ENCODE measurements at places on chromosomes 1 and 21.
A peak's percentile ranks its signal among the peaks of the same experiment; 100 is the strongest.

- no peak for DNase-seq
These were observed 257.8 kb upstream of the HOOK1 start for GRCh38 chr1:59556802-59557548.

- DNase-seq: no peak
These were observed 232.9 kb upstream of the SGIP1 start for GRCh38 chr1:66300972-66301451.

DNA sequence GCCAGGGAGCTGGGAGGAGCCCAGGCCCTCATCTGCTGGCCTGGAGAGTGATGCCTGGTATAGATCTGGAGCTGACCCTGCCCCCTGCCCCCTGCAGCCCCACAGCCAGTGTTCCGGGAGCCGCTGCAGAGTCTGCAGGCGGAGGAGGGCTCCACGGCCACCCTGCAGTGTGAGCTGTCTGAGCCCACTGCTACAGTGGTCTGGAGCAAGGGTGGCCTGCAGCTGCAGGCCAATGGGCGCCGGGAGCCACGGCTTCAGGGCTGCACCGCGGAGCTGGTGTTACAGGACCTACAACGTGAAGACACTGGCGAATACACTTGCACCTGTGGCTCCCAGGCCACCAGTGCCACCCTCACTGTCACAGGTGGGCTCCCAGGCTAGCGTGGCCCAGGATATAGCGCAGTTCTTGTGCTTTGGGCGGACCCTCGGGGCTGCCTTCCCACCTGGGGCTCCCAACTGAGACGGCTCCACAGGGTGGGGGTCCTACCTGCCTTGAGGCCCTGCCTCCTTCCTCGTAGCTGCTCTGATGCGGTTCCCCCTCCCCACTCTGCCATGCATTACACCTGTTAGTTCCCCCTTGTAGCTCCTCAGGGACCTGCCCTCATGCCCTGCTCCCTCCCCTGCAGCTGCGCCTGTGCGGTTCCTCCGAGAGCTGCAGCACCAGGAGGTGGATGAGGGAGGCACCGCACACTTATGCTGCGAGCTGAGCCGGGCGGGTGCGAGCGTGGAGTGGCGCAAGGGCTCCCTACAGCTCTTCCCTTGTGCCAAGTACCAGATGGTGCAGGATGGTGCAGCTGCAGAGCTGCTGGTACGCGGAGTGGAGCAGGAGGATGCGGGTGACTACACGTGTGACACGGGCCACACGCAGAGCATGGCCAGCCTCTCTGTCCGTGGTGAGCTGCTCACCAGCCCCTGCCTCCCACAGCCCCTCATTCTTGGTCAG lies 98.7 kb downstream of the OBSCN start:
- DNase-seq: no peak

GRCh38 chr1:18344755-18345154 lies 136.0 kb upstream of the KLHDC7A start:
- DNase-seq: peak; percentile 90

DNA sequence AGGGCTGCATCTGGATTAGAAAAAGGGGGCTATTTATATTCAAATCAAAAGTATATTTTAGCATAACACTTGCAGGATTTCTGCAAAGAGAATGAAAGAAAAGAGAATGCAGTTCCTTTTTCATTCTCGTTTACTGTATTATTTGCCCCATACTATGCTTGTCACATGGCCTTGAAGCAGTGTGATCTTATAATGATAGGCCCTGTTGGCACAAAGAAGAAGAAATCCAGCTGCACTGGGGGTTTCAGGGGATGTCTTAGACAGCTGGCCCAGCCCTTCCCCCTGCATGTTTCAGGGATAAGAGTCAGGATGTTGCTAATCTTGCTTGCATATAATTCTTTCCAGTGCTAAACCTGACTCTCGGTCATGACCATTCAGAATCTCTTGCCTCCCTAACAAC lies 369.5 kb downstream of the SEC16B start:
- no peak for DNase-seq

GRCh38 chr1:51139474-51139873 lies 37.4 kb downstream of the C1orf185 start:
- DNase-seq: no peak

DNA sequence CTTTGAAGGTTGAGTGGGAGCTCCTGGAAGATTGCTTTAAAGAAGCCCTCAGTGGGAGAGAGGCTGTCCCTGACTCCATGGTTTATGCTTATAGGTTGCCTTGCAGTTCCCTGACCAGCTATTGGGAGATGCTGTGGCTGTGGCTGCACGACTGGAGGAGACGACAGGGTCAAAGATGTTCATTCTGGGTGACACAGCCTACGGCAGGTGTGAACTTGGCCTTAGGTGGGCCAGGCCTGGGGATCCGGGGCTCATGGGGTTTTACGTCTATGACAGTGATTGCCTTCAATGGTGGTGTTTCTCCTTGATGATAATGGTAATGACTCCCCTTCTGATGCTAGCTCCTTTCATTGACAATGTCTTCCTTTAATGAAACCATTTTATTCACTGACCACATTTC lies 692 bp downstream of the DPH2 start:
- DNase-seq: no peak

DNA sequence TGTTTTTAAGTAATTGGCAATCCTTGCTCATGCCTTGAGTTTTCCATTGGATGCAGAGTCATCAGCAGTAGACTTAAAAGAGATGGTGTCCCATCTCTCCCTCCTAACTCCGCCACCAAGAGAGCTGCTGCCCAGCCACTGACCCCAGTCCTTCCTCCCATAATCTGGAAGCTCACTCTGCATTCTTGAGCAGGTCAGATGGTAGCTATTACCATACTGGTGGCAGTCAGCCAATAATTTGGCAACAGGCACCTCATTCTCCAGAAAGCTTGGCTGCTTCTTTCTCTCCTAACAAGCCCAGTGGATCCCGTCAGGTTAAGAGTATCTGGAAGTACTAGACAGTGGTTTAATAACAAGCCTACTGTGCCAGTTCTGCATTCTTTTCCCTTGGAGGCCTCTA lies 272.1 kb downstream of the ZNF648 start:
- no peak for DNase-seq

- DNase-seq: no peak
These were observed 17.2 kb downstream of the NFASC start for GRCh38 chr1:204887846-204888245.

DNA sequence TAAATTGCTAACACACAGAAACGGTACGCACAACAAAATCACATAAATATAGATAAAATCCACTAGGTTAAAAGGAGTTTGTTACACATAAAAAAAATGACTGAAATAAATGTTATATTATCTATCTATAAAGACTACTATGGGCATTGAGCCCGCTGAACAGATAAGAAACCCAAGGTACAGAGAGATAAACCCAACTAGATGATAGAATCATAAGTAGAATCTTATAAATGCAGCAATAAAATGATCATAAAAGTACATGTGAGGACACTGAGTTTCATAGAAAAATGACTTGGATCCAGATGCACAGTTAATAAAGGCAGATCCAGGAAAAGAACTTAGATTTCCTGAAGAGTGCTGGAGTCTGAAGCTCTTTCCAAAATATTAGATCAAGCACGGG lies 128.7 kb downstream of the RGS7 start:
- no peak for DNase-seq

GRCh38 chr1:185433667-185434066 lies 116.6 kb upstream of the IVNS1ABP start:
- DNase-seq: no peak

DNA sequence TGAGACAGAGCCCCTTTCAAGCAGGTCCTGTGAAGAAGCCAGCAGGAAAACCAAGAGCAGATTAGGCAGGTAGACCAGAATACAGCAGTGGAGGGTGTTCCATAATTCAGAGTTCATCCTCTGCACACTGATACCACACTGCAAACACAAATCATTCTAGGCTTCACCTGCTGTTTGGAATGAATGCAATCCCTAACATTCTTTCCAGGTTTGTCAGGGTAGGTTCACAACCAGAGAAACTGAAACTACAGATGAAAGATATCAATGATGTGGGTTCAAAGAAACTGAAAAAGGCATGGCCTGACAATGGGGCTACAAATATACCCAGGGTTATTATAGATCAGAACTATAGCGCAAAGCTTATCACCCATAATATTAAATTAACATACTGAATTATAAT lies 8.9 kb upstream of the SGIP1 start:
- DNase-seq: no peak

DNA sequence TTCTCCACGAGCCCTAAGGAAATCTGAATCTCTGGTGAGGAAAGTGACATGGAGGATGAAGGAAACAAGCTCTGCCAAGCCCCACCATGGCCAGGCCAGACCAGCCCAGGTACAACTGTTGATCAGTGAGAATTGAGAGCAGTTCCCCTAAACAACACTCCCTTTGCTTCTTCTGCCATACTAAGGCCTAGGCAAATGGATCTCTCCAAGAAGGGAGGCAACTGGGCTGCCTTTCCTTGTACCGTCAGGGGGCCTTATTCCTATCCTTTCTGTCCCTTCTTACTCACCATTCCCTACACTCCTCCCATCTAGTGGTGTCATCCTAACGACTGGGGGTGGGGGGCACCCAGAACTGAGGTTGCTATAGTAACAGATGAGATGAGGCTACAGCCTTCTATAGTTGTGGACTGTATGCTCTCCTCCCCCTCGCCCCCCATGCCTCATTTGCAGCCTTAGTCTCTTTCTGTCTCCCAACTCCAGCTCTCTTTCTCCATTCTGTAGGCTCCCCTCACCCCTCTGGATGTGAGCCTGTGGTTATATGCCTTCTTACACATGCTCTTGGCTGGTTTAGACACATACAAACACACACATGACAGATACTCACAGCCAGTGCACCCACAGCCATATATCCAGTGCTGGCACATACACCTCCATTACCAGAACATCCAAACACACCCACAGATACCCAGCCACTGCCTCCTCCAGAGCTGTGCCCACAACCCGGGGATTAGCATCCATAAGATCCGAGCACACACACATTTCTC lies 3.6 kb downstream of the PEA15 start:
- DNase-seq: no peak

DNA sequence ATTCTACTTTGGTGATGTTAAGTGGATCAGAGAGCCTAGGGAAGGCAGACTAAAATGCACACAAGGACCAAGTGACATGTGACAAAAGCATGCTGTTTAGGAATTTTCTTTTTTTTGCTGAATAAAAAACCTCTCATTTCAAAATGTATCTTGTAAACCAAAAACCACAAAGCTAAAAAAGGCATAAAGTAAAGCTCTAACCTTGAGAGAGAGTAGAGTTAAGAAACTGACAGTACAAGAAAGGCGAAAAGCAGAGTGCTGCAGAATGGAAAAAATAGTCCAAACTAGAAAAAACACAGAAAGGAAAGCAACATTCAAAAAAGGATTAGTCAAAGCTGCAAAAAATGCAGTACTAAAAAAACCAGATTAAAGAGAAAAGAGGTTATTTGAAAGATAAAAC lies 76.5 kb downstream of the EPS15 start:
- no peak for DNase-seq

GRCh38 chr1:51491166-51491981 lies 27.7 kb downstream of the EPS15 start:
- DNase-seq: no peak

GRCh38 chr1:243731301-243731891 lies 118.6 kb downstream of the AKT3 start:
- DNase-seq: no peak

DNA sequence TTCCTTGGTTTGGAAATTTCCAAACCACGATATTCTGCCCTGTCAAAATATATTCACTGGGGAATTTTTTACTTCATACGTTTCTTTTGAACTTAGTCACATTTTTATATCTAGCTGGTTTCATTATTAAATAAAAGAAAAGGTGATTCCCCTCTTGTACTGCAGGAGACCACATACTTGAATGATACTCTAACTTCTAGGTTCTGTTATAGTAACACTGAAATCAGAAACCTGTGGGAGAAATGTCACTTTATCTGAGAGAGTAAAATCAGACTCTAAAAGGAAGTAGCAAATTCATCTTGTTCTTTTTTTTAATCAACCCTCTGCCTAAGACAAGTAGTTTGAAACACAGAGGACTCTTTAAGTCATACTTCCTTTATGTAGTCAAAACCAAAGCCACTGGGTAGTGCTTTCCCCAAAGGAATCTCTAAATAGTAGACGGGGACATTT lies 34.4 kb downstream of the MRPL39 start:
- DNase-seq: no peak

- no peak for DNase-seq
These were observed 177.0 kb downstream of the CLIC6 start for GRCh38 chr21:34845521-34846451.

DNA sequence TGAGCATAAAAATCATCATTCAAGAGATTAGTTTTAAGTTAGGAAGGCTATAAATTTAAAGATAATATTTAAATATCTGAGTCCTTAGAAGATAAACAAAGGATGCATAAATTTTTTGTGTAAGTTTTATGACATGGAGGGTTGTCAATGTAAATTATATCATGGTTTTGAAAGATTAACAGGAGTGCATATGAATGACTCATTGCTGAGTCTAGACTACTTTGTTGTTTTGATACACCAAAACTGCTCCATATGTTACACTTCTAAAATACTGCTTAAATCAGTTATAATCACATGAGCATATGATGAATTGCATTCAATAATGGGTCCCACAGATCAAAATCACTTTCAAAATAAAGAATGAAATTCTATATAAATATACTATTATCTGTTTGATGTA lies 312.5 kb downstream of the KCNT2 start:
- DNase-seq: no peak

DNA sequence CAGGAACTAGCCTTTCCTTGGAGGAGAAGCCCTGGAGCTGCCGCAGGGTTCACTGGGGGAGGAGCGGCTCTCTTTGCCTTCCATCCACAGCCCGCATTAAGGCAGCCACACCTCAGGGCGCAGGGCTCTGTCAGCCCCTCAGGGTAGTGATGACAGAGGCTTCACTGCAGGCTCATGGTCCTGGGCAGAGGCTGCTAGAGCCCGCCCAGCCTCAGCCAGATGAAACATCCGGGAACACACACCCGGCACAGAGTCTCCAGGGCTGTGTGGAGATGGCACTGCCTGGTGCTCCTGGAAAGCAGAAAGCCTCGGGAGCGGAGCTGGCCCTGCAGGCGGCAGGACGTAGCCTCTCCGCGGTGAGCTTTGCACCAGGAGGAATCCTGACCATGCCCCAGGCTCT lies 29.4 kb upstream of the PEX10 start:
- DNase-seq: no peak

DNA sequence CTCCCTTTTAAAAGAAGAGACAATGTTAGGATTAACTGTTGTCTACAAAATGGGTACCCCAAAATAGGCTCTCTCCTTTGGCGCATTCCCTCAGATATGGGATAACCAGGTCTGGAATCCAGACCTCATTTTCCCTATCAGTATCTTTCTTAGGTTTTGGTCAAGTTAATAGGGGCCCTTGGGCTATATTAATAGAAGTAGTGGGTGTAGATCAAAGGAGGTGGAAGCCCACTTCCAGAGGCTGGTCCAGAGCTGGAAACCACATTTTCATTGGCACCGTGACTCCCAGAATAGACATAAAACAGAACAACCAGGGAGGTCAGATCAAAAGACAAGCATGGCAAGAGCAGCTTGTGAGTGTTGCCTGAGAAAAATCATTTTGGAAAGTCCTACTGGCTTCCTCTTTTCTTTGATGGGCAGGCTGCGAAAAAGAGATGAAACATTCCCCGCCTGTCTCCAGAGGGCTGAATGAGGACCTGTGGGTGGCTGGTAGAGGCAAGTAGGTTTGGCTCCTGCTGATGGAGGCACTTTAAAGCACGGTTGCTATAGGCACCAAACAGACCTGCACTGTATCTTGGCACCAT lies 25.8 kb upstream of the KIF21B start:
- no peak for DNase-seq

GRCh38 chr1:47229886-47230691 lies 1.9 kb downstream of the TAL1 start:
- DNase-seq: no peak

Measured in NCI-H1105 (cell line).